G401 (cell line): ENCODE measurements at places on chromosomes 6 and 20.

- DNase-seq: no peak
Observed at GRCh38 chr6:107547451-107547840, 57.5 kb downstream of the SOBP start.

GRCh38 chr6:7899101-7899888 is 11.3 kb downstream of the TXNDC5 start:
- DNase-seq: no peak

- DNase-seq: no peak
Observed at GRCh38 chr6:65998544-65998943, 291.5 kb upstream of the EYS start.

- DNase-seq: no peak
Observed at GRCh38 chr20:39784693-39785092, 822.5 kb downstream of the DHX35 start.

DNA sequence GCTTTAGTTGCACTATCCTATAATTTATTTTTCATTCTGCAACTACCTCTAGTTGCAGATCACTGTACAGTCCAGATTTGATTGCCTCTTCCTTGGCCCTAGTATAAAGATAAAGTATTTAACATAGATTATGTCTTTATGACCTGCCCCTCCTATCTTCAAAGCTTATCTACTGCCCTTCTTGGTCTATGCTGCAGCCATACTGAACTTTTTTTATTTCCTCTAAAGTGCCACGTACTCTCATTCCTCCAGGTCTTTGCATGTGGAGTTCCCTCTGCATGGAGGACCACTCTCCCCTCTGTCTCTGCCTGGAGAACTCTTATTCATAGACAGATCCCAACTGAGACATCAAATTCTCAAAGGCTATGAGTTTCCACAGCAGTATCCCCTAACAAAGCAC is 168.0 kb downstream of the PTPRK start:
- no peak for DNase-seq

DNA sequence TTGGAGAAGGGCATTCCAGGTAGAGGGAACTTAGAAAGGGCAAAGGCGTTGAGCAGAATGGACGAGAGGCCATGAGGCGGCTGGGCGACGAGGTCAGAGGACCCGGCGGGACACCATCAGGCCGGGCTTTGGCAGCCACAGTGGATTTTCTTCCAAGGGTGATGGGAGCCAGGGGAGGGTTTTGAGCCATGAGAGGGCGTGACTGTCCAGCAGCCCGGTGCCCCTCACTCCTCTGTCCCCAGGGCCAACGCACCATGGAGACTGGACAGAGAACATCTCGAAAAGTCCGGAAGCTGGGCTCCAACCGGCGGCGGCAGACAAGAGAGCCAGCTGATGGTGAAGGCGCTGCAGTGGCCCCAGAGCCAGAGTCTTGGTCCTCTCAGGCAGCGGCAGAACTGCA is 6.4 kb downstream of the RAB44 start:
- DNase-seq: no peak

- no peak for DNase-seq
Observed at GRCh38 chr6:65091561-65091960, 615.5 kb downstream of the EYS start.

DNA sequence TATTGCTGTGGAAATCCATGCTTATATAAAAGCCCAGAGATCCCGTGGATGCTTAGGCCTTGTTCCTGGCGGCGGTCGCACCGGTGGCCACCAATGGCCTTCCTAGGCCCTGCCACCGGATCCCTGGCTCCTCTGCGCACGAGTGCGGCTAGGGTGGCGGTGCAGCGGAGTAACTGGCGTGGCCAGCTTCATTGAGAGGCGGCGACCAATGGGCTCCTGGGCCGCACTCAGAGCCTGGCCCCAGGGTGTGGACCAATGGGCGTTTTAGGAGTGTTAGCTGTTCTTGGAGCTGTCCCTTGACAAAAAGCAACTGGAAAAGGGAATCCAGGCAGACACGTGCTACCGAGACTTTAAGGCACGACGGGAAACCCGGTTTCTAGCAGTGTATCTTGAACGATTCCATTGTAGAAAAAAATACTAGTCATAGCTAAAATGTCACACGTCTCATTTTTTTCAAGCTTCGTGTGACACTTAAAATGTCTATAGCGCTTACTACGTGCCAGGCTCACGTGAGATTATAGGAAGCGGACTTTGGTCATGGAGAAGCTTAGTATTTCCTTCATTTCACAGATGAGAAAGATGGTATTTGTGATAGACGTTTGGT is 1.7 kb downstream of the AMD1 start:
- peak; percentile 86 for DNase-seq

DNA sequence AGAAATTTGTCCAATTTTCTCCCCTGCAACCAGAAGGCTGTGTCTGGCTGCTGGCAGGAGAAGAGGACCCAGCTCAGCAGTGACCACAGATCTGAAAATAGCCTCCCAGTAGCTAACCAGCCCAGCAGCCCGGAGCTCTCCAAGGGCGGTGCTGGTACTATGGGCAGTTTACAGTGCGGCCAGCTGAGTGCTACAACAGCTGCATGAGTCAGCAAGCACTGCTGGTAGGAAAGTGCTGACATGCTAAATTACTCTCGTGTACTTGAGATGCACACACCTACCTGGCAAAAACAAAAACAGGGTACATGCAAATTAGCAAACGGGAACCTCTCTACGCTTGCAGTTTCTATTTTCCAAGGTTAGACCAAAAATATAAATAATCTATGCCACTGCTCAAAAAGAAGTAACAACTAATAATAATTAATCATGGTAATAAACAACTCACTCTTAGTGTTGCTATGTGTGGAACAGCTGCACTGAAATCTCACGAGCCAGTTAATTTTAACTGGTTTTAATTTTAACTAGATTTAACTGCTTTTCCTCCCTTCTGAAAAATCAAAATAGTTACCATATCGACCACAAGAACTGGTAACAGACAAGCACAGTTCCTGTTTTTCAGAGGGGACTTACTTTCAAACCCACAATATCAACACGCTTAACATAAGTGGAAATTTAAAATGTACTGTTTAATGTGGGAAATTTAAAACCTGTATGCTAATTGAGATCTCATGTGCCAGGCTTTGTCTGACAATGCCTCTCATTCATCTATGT is 10.8 kb downstream of the BACH2 start:
- DNase-seq: peak; percentile 78

GRCh38 chr6:125844989-125845388 is 54.2 kb downstream of the NCOA7 start:
- peak; percentile 71 for DNase-seq

GRCh38 chr20:48774696-48775095 is 53.1 kb downstream of the PREX1 start:
- no peak for DNase-seq

- no peak for DNase-seq
Observed at GRCh38 chr20:61814244-61814643, 251.4 kb downstream of the TAF4 start.

- DNase-seq: no peak
Observed at GRCh38 chr6:154535147-154535546, 24.7 kb upstream of the CNKSR3 start.

GRCh38 chr6:113903666-113904330 is 46.7 kb downstream of the MARCKS start:
- DNase-seq: no peak

DNA sequence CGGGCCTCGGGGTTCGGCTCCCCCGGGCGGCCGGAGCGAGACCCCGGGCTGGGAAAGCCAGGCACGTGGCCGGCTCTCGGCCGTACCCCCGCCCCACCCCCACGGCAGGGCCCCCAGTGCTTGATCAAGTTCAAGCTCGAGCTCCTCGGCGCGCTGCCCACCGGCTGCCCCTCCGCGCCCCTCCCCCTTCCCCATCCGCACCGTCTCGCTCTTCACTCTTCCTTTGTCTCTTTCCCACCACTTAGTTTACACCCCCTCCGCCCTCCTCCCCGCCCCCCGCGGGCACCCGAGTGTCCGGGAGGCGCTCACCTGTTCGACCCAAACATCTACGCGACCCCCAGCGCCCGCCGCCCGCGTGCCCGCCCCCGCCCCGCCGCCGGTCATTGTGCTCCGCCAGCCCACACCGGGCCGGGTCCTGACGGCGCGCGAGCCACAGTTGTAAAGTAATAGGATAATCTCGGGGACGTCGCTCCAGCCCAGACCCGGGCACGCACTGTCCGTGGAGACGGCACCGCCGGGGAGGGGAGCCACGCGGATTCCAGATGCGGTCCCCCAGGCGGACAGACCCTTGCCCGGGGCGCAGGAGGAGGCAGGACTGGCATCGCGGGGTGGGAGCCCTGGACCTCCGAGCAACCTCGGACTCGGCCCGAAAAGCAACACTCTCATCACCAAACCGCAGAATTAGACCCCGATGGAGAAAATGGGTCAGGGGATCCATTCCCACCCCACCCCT is 100.7 kb downstream of the NOL4L start:
- no peak for DNase-seq

GRCh38 chr6:123520217-123520616 is 116.5 kb downstream of the TRDN start:
- DNase-seq: no peak

DNA sequence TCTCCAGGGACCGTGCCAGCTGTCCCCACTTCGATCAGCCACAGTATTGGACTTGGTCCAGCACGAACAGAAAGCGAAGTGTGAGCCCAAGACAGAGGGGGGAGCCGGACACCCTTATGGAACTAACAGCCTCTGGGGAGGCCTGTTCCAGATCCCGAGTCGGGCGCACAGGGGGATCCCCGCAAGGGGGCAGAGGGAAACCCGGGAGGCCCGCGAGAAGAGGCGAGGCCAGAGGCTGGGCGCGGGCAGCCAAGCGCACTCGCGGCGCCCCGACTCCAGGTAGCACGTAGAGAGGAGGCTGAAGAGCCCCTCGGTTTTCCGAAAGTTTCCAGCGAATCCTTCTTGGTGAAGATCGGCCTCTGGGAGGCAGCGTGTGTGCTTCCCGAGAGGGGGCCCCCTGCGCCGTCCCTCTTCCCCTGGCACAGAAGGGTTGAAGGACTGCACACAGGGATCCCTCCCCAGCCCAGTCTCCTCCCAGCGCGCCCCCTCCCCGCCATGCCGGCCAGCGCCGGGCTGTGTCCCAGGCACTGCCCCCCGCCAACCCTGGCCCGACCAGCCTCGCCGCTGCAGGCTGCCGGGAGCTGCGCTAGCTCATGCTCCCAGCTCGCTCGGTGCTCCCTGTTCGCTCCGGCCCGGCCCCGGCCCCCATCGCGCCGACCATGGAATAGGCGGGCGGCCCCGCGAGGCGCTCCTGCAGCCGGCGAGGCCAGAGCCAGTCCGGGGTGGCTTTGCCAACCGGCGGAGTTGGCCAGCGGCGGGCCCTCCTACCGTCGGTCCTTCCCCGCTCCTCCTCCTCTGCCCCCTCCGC is 577 bp upstream of the SLC24A3 start:
- DNase-seq: no peak

GRCh38 chr6:8074213-8074612 is 10.0 kb upstream of the BLOC1S5 start:
- DNase-seq: no peak

DNA sequence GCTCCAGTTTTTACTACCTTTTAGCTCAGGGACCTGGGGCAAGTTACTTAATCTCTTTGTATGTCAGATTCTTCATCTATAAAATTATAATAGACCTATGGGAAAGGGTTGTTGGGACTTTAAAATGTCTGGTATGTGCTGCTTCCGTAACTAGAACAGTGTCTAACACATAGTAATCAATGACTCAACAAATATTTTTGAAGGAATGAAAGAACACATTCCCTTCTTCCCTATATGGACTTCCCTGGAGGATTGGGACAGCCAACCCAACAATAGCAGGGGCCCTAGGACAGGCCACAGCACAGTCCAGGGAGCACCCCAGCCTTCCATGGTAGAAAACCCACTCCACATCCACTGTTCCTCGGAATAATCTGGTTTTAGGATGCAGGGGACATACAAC is 50.7 kb upstream of the TPD52L1 start:
- DNase-seq: no peak

DNA sequence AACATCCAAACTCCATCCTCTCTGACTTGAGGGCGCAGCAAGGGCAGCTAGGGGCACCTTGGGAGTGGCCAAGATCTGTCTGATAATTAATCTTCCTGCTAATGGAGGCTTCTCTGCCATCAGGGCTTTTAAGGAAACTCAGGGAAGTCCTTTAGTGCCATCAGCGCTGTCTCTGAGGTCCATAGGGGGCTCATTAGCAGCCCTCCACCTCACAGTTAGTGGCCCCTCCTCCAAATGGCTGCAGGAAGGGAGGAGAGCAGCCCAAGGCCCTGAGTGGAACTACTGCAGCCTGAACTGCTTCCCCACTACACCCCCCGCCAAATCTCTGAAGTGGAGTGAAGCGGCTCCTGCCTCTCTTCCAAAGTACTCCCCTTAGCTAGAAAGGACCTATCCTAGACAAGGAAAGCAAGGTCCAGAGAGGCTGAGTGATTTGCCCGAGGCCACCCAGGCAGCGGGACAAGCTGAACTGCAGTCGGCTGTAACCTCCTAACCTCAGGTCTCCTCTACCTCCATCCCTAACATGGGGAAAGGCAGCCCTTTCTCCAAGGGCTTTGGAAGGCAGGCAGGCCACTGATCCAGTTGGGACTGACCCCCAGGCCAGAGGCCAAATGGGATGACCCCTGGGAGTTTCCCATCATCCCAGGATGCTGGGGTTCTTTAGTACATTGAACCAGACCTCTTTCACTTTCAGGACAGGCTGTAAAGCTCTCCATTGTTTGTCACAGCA is 39.5 kb upstream of the ZFAND3 start:
- no peak for DNase-seq

DNA sequence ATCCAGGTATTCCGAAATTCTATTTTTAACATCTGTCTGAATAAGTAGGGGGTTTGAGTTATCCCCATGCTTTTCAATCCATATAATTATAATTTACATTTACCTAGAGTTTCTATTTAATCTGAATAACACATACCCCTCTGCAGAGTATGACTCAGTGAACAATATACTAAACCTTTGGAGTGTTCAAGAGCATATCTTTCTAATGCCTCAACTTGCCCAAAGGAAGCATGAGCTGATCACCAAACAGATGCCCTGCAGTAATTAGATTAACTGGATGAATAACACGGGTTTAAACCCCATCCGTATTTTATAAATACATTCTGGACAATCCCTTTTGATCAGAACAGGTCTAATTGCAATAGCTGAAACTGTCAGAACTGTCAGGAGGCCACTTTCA is 897.1 kb downstream of the TFAP2A start:
- no peak for DNase-seq

DNA sequence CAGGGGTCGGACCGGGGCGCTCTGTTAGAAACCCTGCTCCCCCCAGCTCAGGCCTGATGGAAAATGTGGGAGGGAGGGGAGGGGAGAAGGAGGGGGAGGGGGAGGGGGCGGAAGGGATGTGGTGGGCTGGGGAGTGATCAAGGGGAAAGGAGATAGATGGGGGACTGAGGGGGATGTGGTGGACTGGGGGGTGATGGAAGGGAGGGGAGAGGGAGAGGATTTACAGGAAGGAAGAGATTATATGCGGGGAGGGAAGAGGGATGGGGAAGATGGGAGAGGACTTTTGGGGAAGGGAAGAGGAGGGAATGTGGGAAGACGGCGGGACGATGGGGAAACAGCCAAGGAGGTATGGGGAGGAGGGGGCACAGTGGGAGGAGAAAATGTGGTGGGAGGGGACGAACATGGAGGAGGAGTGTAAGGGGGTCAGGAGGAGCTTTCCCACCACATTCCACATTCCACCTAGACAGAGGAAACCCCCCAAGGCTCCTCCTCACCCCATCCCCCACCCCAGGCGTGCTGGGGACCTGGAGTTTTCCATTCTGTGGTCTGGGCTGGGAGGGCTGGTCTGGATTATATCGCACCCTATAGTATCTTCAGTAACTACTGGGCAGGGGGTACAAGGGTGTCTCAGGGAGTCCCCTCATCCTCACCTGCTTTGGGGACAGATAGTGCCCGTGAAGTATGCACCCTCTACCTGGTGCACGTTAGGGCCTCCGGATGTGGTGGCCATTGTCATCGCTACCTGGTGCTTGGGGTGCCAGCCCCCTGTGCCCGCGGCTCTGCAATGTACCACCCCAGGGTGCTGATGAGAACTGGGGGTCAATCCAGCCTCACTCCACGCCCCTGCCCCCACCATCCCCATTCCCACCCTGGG is 578 bp upstream of the PTGIS start:
- peak; percentile 30 for DNase-seq
